ENCODE measurements at places on chromosomes 1 and 21.

- no peak for DNase-seq
Observed at GRCh38 chr21:42231756-42232155, 12.8 kb downstream of the ABCG1 start.

DNA sequence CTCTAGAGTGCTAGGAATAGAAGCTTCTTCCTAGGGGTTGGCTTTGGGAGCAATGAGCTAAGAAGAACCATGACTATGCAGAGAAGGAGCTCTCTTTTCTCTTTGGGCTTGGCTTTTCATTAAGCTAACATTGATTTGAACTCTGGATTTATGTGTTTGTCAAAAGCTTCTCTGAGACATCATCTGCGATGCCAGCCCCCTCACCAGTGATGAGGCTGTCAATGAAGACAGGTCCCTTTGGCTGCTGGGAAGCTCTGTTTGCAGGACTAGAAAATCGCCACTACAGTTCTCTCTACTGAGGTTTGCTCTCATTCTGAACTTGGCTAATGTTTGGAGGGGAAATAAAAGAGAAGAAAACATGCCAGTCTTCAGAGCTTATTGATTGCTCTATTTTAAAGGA, 185.0 kb downstream of the PCP4 start:
- DNase-seq: no peak

DNA sequence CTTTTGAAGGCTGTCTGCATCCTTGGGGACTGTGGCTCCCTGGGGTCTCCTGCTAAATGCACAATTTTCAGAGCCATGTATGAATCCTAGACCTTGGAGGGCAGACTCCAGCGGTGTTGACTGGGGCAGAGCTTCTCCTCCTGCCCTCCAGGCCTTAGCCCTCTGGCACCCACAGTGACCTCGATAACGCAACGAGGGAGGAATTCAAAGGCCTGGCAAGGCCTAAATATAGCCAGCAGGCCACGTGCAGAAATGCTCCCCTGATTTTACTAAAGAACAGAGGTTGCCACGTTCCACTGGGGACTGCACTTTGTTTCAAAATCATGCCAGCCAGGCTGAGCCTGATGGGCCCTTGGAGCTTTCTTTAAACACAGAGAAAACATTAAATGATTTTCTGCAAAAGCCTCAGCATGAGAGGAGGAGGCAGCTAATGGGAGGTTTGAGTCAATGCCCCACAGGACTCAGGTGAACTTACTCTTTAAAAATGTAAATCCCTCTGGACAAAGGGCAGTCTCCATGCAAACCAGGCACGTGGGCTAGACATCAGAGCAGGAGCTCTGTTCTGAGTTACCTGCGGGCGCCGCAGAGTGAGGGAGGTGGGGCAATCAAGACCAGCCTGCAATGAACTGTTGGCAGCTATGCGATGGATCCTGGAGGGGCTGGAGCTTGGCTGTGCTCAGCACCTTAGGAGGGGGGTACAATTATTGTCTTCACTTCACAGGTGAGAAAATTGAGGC, 28.0 kb downstream of the GRIK3 start:
- no peak for DNase-seq

GRCh38 chr1:160144921-160145320, 6.5 kb upstream of the ATP1A4 start:
- DNase-seq: no peak

DNA sequence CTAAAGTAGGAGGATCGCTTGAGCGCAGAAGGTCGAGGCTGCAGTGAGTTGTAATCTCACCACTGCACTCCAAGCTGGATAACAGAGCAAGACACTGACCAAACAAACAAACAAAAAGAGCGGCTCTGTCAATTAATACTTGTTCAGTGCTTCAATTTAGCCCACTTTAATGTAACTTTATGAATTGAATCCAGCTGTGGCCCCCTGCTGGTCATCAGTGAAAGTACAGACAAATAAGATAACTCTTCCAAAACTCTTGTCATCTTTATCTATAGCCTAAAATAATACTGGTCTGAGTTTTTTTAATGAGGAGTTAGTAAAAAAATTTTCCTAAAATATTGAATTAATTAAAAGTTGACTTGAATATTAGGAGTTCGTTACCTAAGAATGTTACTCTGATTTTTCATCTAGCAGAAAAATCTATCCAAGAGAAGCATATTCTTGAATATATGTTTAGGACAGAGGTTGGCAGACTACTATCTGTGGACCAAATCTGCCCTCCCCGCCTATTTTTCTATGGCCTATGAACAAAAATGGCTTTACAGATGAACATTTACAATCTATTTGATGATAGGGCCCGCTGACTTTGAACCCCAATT, 26.1 kb downstream of the ATP5PF start:
- peak; percentile 35 for DNase-seq

GRCh38 chr1:180937012-180937372, 24.3 kb downstream of the KIAA1614 start:
- no peak for DNase-seq
